ENCODE measurements at places on chromosomes 2 and 18. TPM values are rescaled to one million over a fixed set of nuclear protein-coding genes. Genes with fewer than 3 reads are reported as not detected.

INO80B gene
- total RNA-seq, result 14.8 TPM

PPP1R1C gene
- total RNA-seq, result 16.9 TPM

LINC00305 gene
- not detected for total RNA-seq

DNA sequence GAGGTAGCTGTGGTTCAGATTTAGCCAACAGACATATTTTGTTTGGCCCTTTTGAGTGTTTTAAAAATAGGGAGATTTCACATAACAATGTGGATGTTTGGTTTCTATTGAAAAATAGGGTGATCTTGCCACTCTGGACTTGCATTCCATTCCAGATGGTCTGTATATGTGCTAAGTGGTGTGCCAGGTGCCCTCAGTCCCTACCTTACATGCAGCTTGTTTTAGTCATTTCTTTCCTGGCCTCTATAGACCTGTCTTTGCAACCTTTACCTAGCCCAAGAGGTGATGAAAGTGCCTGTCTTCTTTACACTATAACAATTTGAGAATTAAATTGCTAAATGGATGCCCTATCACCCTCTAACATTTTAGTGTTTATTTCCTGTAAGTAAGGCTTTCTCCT, 11.1 kb downstream of the EML4 start:
- H3K27ac ChIP-seq, result no peak overlapping the region
- DNase-seq, result no peak
- H3K4me3 ChIP-seq, result no peak overlapping the region

GRCh38 chr2:218082586-218083351, 13.7 kb downstream of the RUFY4 start:
- DNase-seq, result no peak
- H3K27ac ChIP-seq, result no peak overlapping the region
- no peak overlapping the region for H3K4me3 ChIP-seq
- H3K27me3 ChIP-seq, result no peaks in the 10 kb centered on the region

DNA sequence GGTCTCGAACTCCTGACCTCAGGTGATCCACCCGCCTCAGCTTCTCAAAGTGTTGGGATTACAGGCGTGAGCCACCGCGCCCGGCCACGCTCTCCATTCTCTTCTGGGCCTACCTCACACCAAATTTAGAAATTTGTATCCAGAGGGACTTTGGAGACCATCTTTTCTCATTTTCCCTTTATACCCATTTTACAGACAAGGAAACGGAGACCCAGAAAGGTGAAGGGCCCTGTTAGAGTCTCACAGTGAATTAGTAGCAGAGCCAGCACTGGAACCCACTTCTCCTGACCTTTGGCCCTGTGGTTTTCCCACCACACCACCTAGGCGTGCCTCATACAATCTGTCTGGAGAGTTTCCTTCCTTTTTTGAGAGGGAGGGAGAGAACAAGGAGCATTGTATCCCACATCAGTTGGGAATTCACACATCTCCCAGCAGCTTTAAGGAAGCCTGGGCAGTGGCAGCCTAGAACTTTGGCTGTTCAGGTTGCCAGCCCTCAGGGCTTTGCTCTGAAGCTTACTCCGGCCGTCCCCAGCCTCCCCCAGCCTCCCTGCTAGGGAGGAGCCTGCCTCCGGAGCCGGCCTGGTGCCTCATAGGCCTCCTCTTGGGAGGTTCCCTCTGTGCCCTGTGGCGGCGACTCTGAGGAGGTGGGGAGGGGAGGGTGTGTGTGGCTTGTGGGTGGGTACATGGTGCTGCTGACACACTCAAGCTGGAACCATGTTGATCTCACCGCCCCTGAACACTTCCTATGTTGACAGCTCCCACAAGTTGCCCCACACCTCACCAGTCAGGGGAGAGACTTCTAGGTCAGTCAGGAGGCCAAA, 13.8 kb downstream of the FOSL2 start:
- DNase-seq, result no peak
- H3K27ac ChIP-seq, result peak overlapping the region; percentile 27
- peaks cover 21% of the 10 kb centered on the region for H3K4me1 ChIP-seq
- H3K27me3 ChIP-seq, result no peaks in the 10 kb centered on the region
- H3K36me3 ChIP-seq, result peaks cover 42% of the 10 kb centered on the region

GRCh38 chr2:40740419-40740818, 288.5 kb upstream of the SLC8A1 start:
- H3K27me3 ChIP-seq, result no peaks in the 10 kb centered on the region
- DNase-seq, result no peak
- no peak overlapping the region for H3K4me3 ChIP-seq
- no peak overlapping the region for H3K27ac ChIP-seq

DNA sequence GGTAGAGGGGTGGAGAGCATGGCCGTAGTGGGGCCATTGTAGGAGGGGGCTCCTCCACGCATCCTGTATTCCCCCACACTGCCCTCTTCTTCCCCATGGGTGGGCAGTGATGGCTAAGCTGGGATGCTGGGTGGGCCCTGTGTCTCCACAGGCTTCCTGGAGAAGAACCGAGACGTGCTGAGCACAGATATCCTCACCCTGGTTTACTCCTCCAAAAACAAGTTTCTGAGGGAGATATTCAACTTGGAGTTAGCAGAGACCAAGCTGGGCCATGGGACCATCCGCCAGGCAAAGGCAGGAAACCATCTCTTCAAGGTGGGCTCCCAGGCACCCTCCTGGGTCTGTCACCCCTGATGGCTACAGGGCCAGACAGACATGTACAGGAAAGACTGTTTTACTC, 52.8 kb downstream of the MYO7B start:
- H3K4me3 ChIP-seq, result no peak overlapping the region
- H3K27me3 ChIP-seq, result no peaks in the 10 kb centered on the region
- H3K36me3 ChIP-seq, result no peaks in the 10 kb centered on the region
- no peaks in the 10 kb centered on the region for H3K4me1 ChIP-seq

- no peaks in the 10 kb centered on the region for H3K36me3 ChIP-seq
- no peak overlapping the region for H3K27ac ChIP-seq
- H3K4me3 ChIP-seq, result no peak overlapping the region
- no peaks in the 10 kb centered on the region for H3K4me1 ChIP-seq
Measured at GRCh38 chr2:175792881-175793280, 209.2 kb downstream of the LNPK start.

GRCh38 chr2:61538920-61539520, 864 bp upstream of the XPO1 start:
- peak overlapping the region; percentile 97 for H3K27ac ChIP-seq
- peak overlapping the region; percentile 43 for H3K4me3 ChIP-seq
- H3K36me3 ChIP-seq, result no peaks in the 10 kb centered on the region
- no peaks in the 10 kb centered on the region for H3K27me3 ChIP-seq
- no peak for DNase-seq

- no peak overlapping the region for H3K4me3 ChIP-seq
- peaks cover 2% of the 10 kb centered on the region for H3K4me1 ChIP-seq
- DNase-seq, result no peak
- no peak overlapping the region for H3K27ac ChIP-seq
Measured at GRCh38 chr18:36139245-36139644, 9.5 kb downstream of the ELP2 start.

GRCh38 chr2:46645681-46646162, 166.4 kb downstream of the TMEM247 start:
- H3K4me1 ChIP-seq, result peaks cover 10% of the 10 kb centered on the region
- no peak overlapping the region for H3K4me3 ChIP-seq
- H3K36me3 ChIP-seq, result no peaks in the 10 kb centered on the region
- H3K27me3 ChIP-seq, result no peaks in the 10 kb centered on the region
- no peak for DNase-seq
- H3K27ac ChIP-seq, result no peak overlapping the region

- H3K27ac ChIP-seq, result no peak overlapping the region
- DNase-seq, result no peak
- peaks cover 3% of the 10 kb centered on the region for H3K27me3 ChIP-seq
- no peaks in the 10 kb centered on the region for H3K36me3 ChIP-seq
- no peaks in the 10 kb centered on the region for H3K4me1 ChIP-seq
- no peak overlapping the region for H3K4me3 ChIP-seq
Measured at GRCh38 chr18:25420077-25420825, 68.3 kb upstream of the ZNF521 start.

- H3K36me3 ChIP-seq, result no peaks in the 10 kb centered on the region
- no peak overlapping the region for H3K27ac ChIP-seq
- no peaks in the 10 kb centered on the region for H3K27me3 ChIP-seq
- H3K4me3 ChIP-seq, result no peak overlapping the region
Measured at GRCh38 chr2:235480614-235481013, 13.2 kb upstream of the AGAP1 start.

GRCh38 chr2:160730296-160730995, 236.8 kb upstream of the RBMS1 start:
- no peak overlapping the region for H3K4me3 ChIP-seq
- no peaks in the 10 kb centered on the region for H3K36me3 ChIP-seq
- no peak for DNase-seq
- H3K27me3 ChIP-seq, result peaks cover 4% of the 10 kb centered on the region

- no peaks in the 10 kb centered on the region for H3K27me3 ChIP-seq
- H3K36me3 ChIP-seq, result no peaks in the 10 kb centered on the region
- H3K27ac ChIP-seq, result no peak overlapping the region
- H3K4me1 ChIP-seq, result peaks cover 8% of the 10 kb centered on the region
- no peak overlapping the region for H3K4me3 ChIP-seq
Measured at GRCh38 chr2:105518897-105519296, 120.0 kb upstream of the FHL2 start.

DNA sequence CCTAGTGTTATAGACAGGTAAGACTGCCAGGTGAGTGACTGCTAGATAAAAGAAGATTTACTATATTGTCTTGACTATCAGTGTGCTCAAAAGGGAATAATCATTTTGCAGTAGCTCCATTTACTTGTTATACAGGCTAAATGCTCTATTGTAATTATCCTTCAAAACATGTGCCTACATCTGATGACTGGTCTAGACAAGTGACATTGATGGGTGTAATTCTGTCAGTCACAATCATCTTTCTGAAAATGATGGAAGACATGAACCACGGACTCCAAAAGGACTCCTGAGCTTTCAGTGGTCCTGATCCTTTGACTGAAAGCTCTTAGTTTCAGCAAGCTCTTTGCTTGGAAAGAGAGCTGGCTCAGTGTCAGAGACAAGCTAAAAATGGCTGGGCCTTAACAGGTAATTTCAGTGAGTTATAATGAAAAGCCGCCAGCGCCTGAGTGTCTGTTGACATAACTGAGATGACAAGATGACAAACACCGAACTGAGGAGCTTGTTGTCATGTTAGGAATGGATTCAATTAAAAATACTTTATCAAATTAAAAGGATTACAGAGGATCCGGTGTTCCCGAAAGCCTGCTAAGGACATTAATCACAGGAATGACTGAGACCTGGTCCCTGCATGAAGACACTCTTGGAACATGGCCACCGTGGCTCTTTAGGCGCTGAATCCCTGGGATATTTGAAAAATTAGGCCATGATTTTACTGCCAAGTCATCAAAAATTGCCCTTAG, 141.7 kb downstream of the CMPK2 start:
- no peaks in the 10 kb centered on the region for H3K36me3 ChIP-seq
- H3K27me3 ChIP-seq, result no peaks in the 10 kb centered on the region
- no peak overlapping the region for H3K27ac ChIP-seq

DNA sequence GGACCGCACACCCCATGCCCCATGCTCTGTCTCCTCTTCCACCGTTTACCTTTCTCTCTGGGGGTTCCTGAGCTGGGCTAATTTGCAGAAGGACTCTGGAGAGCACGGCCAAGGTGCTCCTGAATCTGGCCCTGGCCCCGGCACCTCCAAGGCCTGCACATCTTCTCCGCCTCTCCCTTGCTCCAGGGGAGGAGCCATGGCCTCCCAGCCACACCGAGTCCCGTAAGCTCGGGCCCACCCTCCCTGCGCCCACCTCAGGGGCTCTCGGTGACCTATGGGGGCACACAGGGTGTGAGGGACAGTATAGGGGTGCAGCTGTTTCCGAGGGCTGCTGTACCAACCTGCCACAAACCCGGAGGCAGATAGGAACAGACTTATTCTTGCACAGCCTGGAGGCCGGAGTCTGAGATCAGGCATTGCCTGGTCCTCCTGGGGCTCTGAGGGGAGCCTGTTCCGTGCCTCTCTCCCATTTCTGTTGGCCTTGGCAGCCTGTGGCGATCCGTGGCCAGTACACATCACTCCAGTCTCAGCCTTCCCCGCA, 127.3 kb upstream of the GPC1 start:
- H3K36me3 ChIP-seq, result no peaks in the 10 kb centered on the region
- H3K27me3 ChIP-seq, result no peaks in the 10 kb centered on the region
- H3K4me3 ChIP-seq, result no peak overlapping the region
- H3K4me1 ChIP-seq, result no peaks in the 10 kb centered on the region
- no peak for DNase-seq
- no peak overlapping the region for H3K27ac ChIP-seq

DNA sequence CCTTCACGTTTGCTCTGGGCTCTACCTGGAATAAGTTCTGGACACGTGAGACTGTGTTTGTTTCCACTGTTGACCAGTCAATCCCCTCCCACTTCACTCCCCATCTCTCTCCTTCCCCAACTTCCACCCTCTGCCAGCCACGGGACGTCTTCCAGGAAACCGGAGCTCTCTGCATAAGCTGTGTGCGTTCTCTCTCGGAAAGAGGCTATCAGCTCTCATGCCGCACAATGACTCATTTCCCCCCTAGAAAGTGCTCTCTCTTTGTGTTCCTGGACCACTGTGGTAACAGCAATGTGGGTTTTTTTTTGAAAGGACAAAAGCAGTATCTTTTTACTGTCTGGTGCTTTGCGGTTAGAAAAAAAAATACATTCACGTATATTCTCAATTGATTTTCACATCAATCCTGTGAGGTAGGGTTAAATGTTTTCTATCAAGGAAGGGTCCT, 10.2 kb downstream of the PROKR1 start:
- DNase-seq, result no peak
- no peaks in the 10 kb centered on the region for H3K36me3 ChIP-seq
- no peak overlapping the region for H3K27ac ChIP-seq
- H3K4me3 ChIP-seq, result no peak overlapping the region

- H3K27me3 ChIP-seq, result no peaks in the 10 kb centered on the region
- peak overlapping the region; percentile 68 for H3K27ac ChIP-seq
- DNase-seq, result peak; percentile 51
- H3K36me3 ChIP-seq, result no peaks in the 10 kb centered on the region
- H3K4me1 ChIP-seq, result peaks cover 32% of the 10 kb centered on the region
Measured at GRCh38 chr2:98730053-98730706, 752 bp downstream of the MGAT4A start.

Measured in liver (tissue), 10 donors.